Fibroblast of skin of right biceps (primary cell): ENCODE measurements at places on chromosomes 1 and 21.
A peak's percentile ranks its signal among the peaks of the same experiment; 100 is the strongest.

- DNase-seq: no peak
Measured at GRCh38 chr1:40932006-40932405, 47.5 kb upstream of the CTPS1 start.

- DNase-seq: peak; percentile 75
Measured at GRCh38 chr1:61808968-61809367, 66.7 kb downstream of the PATJ start.

- DNase-seq: no peak
Measured at GRCh38 chr1:165352442-165353293, 3.8 kb downstream of the LMX1A start.

GRCh38 chr1:220711056-220711809, 21.1 kb downstream of the C1orf115 start:
- no peak for DNase-seq

DNA sequence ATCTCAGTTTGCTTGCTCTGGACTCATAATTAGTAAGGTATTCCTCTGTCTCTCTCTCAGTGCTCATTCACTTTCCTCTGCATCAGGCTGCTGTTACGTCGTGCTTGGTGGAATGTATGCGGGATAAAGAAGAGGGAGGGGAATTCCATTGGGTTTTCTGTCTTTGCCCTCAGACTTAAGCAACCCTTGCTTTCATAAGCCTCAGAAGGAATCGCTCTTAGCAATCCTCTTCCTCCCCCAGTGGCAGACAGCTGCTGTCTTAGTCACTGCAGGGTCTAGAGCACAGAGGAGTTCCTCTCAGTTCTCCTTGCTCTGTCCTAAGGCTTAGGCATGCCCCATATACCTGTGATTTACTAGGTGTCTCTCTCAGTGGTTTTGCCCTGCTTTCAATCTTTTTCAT, 19.1 kb upstream of the NTMT2 start:
- DNase-seq: peak; percentile 98

DNA sequence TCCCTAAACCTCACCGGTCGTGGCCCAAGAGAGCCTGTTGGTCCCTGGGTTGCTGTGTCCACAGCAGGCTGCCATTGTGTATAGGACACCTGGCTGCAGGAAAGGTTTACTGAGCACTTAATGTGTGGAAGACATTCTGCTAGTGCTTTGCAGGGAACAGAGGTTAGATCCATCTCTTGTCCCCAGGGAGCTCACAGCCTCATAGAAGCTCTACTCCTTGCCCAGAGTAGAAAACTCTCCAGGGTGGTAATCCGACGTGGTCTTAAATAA, 16.9 kb upstream of the ALPL start:
- no peak for DNase-seq

DNA sequence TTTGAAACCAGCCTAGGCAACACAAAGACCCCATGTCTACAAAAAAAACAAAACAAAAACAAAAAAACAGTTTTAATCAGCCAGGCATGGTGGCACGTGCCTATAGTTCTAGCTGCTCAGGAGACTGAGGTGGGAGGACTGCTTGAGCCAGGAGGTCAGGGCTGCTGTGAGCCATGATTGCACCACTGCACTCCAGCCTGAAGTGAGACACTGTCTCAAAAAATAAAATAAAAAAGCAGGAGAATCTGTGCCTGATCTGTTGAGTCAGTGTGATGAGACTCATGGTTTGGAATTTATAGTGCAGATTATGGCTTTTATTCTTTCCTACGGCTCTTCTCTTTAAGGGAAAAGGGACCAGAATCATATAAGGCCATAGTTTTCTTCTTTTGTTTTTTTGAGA, 16.5 kb downstream of the TRIT1 start:
- peak; percentile 76 for DNase-seq

GRCh38 chr1:207429963-207430362, 24.2 kb upstream of the CR2 start:
- no peak for DNase-seq

GRCh38 chr1:47962750-47963492, 34.3 kb downstream of the TRABD2B start:
- no peak for DNase-seq

DNA sequence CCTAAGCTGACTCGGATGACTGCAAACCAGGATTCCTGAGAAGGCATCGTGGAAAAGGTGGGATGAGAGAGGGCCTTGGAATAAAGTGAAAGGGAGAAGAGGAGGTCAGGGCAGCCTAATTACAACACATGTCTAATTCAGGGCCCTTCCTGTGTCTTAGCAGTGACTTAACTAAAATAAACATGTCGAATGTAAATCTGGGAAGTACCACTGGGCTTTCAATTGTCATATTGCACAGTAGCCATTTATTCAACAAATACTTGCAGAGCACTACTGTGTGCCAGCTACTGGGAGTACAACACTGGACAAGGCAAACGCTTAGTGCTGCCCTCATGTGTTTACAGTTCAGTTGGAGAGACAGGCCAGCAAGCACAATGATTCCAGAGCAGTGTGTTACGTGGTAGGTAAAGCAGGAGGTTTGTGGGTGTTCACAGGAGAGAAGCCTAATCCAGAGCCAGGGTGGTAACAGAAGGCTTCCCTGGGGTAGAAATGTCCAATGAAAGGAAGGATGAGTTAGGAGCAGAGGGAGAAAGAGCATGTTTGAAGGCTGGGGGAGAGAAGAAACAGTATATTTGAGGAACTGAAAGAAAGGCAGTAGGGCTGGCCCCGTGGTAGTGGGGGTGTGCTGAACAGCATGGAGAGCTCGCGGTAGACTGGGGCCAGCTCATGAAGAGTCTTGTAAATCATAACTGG, 38.0 kb upstream of the RASAL2 start:
- no peak for DNase-seq

DNA sequence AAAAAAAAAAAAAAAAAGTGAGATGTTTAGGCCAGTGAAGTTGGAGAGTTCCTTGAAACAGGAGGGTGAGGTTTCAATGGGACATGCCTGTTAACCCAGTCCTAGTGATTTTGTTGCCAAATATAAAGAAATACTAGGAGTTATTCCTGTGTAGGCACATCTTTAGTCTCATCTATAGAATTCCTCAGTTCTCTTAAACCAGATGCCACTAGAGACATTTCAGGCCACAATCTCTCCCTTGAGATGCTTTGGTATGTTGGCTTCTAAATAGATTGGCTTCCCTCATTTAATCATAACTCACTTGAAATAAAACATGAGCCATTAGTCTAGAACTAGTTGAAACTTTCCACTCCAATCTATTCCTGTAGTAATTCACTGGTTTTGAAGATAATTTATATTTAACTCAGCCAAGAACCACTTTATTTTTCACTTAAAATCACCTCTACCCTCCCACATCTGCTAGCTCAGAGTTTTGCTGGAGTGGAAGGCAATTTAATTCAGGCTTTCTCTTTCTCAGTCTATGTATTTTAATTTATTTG, 29.8 kb downstream of the GPR137B start:
- DNase-seq: peak; percentile 64

- DNase-seq: no peak
Measured at GRCh38 chr1:36530261-36530660, 47.5 kb upstream of the CSF3R start.

DNA sequence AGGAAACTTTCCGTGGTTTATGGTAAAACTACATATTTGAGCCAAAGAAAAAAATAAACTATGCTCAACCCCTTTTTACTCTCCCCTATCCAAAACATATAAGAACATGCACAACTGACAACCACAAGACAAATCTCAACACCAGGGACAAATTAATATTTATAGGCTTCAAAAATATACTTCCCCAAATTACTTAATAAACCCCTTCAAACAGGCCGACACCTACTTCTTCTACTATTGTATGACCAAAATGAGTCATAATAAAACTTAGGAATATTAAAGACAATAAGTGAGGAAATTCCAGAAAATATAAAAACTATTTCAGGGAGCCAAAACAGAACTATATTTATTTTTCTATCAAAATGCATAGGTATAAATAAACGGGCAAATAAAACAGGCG, 71.5 kb downstream of the TGFBR3 start:
- DNase-seq: no peak

DNA sequence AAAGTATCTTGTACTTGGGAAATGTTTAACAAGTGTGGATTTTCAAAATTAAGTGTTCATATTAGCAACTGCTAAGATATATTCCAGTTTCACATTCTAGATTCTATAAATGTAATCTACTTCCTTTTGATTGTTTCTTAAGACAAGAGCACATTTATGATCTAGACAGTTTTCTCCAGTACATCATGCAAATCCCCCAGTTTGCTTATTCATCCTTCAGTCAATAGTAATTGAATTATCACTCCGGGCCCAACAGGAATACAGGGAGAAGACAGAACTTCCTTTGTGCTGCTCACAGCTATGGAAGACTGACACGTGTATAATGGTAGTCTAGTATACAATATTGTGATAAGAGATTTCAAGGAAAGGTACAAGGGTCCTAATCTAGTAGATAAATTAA, 14.5 kb downstream of the PLA2G4A start:
- DNase-seq: no peak

DNA sequence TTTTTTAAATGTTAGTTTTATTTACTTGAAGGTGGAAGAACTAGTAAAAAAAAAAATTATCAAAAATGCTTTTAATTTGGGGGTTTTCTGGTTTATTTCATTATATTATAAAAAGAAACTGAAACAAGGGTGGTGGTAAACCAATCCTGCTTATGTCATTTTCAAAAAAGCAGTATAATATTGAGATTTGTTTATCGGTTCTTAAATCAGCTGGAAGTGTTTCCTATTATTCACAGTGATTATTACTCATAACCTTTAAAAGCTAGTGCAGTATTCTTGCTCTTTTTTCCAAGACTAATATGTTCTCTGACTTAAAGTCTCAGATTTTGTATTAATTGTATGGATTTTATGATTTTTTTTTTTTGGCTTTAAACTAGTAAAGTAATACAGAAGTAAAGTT, 5.4 kb upstream of the LRRC40 start:
- no peak for DNase-seq

DNA sequence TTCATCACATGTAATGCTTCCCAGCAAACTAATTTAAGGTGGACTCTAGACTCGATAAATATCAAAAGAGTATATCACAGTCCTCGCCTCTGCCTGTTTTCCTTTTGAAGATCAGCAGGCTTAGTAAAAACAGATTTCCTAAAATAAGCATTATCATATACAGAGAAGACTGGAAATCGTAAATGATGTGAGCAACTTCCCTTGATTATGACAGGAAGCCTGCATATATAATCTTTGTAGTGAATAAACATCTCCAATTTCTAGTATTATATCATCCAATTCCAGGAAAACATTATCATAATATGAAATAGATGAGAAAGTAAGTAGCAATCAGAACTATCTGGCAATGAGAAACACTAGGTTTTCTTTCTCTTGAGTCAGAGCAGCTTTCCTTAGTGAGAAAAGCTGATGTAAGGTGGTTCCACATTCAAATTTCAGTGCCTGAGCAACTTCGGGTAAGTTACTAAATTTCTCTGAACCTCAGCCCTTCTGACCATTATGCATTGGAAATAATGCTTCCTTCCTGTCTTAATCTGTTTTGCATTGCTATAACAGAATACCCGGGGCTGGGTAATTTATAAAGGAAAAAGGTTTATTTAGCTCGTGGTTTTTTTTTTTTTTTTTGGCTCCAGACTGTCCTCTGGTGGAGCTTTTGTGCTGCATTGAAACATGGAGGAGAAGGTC, 12.6 kb upstream of the POU2F1 start:
- no peak for DNase-seq

DNA sequence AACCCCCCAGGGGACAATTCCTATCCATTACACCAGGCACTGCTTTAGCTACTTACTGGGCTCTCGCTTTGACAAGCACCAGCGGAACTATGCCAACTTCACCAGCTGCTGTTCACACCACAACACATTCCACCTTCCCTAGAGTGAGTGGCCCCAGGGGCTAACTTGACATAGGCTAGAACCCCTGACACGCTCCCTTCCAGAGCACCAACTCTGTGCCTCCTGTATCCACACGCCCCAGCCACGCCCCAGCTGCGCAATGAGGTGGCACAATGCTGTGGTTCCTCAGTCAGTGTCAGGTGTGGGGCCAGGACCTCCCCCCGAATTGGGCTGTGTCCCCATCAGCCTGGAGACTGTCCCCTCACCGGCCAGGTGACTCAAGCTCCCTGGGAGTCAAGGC, 11.7 kb upstream of the FGR start:
- no peak for DNase-seq

GRCh38 chr1:226761322-226761721, 22.2 kb upstream of the ITPKB start:
- DNase-seq: no peak

DNA sequence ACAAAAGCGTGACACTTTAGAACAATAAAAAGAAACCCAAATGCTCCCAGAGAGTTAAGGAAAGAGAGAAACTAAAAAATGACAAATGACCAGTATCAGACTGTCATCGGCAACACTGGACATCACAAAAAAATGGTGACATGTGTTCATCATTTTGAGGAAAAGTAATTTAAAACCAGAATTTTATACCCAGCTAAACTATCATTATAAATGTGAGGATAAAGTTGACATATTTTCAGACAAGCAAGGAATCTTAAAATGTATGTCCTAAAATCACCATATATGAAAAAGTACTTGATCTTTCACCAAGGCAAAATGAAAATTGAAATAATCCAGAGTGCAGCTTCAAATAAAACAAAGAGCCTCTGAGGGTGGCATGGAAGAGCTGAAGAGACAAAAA, 1.3 kb upstream of the KRTAP10-11 start:
- no peak for DNase-seq

GRCh38 chr1:84668185-84668584, 22.1 kb downstream of the SSX2IP start:
- peak; percentile 21 for DNase-seq

DNA sequence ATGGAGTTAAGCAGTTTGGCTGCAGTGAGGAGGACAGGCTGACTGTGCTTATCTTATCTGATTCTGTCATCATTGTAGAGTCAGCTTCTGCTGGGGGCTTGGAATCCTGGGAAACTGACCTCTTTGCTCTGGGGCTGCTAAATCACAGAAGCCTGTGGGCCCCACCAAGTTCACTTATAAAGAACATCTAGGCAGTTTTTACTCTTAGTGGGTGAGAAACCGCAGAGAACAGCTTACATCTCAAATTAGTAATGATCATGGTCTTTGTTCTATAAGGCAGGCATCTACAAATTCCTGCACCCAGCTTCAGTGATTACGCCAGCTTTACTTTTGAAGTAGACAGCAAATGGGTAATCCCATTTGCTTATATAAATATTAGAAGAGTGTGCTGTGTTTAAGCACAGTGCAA, 75.7 kb downstream of the ZC3H11B start:
- DNase-seq: no peak

DNA sequence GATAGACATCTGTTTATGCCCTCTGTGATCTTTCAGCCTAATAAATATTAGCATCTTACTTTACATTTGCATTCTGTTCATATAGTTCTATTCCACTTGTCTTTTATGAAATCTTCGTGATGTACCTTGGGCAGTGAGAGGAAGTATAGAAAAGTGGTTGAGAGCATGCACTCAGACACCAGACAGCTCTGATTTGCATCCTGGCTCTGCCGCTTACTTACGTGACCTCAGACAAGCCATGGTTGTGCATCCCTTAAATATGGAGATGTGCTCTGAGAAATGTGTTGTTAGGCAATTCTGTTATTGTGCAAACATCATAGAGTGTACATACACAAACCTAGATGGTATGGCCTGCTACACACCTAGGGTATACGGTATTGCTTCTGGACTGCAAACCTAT, 22.9 kb downstream of the OVGP1 start:
- no peak for DNase-seq
